NCI-H187 (cell line): ENCODE measurements at places on chromosomes 11 and 22.

DNA sequence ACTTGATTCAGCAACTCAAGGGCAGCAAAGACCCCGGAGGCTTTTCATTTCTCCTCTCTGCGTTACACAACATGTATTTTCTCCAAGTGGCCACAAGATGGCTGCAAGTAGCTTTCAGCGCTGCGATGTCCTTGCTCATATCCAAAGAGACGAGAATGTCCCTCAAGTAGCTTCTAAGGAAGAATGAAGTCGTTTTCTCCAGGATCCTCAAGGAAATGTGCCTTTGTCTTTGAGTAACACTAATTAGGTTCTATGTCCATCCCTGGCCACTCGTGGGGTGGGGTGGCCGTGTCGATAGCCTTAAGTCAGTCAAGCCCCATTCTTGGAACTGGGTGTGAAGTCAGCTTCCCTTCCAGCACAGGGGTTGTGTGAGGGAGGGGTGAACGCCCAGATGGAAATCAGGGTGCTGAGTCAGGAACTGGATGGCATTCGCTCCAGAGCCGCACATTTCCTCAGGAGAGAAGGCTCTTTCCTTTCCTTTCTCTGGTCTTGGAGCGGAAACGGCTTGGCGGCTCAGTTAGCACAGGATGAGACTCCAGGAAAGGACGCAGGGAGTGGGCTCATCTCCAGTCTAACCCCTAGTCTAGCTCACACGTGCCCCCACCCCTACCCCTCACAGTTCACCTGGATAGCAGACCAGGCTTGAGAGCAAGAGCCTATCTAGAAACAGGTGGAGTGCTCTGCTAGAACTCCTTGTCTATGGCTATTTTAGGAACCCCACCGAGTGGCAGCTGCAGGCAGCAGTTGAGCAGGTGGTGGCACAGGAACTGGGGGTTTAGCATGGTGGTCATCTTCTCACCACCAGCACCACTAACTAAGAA, 44.3 kb downstream of the NNMT start:
- DNase-seq = no peak

DNA sequence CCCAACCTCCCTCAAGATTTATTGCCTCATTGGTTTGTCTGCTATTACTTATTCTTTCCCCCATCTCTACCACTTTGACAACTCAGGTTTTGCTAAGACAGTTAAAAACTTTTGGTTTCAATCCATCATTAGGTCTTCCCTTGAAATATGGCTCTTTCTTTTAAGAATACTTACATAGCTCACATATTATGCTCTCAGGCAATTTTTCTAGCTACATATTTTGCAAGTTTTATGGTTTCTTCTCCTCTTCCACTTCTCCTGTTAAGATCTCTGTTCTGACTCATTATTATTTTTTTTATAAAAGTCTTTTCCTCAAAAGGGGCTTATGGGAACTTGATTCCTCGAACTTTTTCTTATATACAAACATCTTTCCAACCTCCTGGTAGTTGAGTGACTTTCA, 192.4 kb upstream of the MPPED2 start:
- DNase-seq = no peak

GRCh38 chr11:116895048-116895757, 57.8 kb upstream of the APOA1 start:
- DNase-seq = no peak

DNA sequence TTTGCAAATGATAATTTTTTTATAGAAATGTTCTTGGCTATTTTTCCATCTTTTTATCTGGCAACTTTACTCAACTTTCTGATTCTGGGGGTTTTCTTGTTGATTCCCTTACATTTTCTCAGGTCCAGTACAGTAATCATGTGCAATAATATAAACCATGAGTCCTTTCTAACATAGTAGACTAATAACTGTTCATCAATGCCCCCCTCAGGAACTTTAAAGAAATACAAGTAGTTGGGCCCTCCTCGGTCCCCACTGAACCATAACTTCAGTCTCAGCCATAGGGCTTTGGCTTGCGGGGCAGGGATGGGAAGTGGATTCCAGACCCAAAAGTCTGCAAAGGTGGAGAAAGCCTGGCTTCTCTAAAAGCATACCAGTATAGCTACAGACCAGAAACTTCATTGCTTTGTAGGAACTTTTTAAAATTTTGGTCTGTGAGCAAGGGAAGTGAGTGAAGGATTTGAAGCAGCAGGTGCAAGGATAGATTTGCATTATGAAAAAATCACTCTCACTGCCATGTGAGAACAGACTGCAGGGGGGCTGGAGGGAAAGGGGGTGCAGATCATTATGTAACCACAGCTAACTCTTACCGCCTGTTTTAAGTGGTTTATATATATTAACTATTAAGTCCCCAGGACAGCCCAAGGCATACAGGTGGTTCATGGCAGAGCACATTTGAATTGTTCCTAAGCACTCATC, 10.4 kb upstream of the TUB start:
- DNase-seq = no peak

DNA sequence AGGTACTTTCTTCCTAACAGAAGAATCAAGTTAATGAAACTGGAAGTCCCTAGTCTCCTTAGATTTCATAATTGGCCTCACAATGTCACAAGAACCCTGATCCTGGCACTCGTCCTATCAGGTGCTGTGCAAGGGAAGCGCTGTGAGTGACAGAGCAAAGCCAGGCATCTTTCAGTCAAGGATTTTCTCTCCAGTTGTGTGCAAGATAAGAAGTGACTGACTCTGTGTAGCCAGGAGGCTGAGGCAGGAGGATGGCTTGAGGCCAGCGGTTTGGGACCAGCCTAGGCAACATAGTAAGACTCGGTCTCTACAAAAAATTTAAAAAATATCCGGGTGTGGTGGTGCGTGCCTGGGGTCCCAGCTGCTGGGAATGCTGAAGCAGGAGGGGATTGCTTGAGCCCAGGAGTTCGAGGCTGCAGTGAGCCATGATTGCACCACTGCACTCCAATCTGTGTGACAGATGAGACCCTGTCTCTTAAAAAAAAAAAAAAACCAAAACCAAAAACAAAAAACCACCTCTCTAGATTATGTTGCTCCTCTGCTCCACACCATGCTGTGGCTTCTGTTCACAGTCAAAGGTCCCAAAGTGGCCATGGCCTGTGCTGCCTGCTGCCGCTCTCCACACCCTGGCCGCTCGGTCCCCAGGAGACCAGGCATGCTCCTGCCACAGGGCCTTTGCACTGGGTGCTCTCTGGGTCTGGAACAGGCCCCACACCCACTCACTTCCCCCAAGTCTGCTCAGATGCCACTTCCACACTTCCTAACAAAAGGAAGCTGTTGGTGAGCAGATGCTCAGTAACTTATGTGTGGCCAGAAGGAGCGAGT, 54.2 kb upstream of the CLDN5 start:
- no peak for DNase-seq

DNA sequence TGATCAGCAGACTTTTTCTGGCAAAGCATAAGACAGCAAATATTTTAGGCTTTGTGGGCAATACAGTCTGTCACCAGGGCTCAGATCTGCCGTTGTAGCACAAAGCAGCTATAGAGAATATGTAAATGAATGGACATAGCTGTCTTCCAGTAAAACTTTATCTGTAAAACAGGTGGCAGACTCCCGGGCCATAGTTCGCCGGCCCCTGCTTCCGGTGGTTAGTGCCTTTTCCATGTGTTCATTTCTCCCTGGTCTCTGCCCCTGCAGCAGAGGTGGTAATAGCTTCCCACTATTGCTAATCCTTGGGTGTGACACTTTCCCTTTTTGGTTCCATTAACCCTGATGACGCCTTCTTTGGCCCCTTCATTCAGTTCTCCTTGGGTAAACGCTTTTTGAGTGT, 93.7 kb upstream of the LDLRAD3 start:
- DNase-seq = no peak

- no peak for DNase-seq
Observed at GRCh38 chr11:35030716-35031213, 108.2 kb upstream of the CD44 start.

- no peak for DNase-seq
Observed at GRCh38 chr11:74734559-74734925, 3.3 kb upstream of the CHRDL2 start.

GRCh38 chr22:32217465-32217864, 12.6 kb upstream of the RFPL2 start:
- DNase-seq = no peak

DNA sequence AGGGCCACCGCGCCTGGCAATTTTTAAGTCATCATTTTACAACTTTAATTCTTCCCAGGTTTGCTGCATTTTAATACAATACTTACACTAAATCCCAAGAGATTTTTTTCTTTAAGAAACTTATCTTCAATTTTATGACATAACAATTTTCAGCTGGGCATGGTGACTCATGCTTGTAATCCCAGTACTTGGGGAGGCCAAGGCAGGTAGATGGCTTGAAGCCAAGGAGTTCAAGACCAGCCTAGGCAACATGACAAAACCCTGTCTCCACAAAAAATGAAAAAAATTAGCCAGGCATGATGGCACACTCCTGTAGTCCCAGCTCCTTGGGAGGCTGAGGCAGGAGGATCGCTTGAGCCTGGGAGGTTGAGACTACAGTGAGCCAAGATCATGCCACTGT, 38.8 kb downstream of the CLDN25 start:
- DNase-seq = no peak

GRCh38 chr11:117497206-117497951, 169.7 kb downstream of the CEP164 start:
- no peak for DNase-seq

- no peak for DNase-seq
Observed at GRCh38 chr22:24208012-24208749, 26.9 kb downstream of the SUSD2 start.

- no peak for DNase-seq
Observed at GRCh38 chr11:132559331-132560036, 972.8 kb downstream of the OPCML start.

GRCh38 chr22:49305966-49306631, 521.6 kb downstream of the BRD1 start:
- no peak for DNase-seq

- no peak for DNase-seq
Observed at GRCh38 chr22:35546886-35547285, 6.3 kb downstream of the RASD2 start.

DNA sequence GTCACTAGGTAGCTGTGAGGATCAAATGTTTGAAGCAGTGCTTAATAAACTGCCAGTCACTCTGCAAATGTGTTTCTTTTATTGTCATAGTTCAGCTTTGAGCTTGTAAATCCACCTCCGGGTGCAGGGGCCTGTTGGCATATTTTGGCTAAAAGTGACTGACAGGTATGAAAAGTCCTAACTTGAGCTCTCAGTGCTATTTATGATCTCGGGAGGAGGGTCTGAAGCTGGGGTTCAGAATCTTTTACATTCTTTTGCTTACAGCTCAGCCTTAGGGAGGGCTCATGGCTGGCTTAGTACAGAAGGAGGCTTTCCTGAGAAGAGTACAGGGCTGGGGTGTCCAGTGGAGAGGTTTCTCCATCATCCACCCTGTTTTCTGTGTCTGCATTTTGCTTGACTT, 1.5 kb downstream of the ASPHD2 start:
- no peak for DNase-seq

GRCh38 chr11:116901964-116902688, 64.7 kb upstream of the APOA1 start:
- no peak for DNase-seq

DNA sequence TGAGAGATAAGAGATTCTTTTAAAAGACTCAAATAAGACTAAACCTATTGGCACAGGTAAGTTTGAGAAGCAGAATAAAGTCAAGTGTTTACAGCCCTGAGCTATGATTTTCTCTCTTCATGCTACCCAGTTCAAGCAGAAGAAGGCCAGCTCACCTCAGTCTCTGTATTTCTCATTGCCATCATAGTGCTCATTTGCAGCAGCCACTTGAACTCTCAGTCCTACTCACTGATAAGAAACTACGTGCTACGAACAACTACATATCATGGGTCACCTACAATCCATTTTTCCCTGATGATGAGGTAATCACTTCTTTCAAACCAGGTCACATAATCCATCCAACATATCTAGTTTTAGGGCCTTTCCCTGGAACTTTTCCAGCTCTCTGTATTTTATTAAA, 617.5 kb downstream of the JRKL start:
- no peak for DNase-seq

- no peak for DNase-seq
Observed at GRCh38 chr22:49531368-49531791, 296.3 kb downstream of the BRD1 start.

- DNase-seq = no peak
Observed at GRCh38 chr11:86438685-86439084, 64.0 kb downstream of the CCDC81 start.

GRCh38 chr11:122976734-122977469, 4.7 kb downstream of the BSX start:
- DNase-seq = no peak

DNA sequence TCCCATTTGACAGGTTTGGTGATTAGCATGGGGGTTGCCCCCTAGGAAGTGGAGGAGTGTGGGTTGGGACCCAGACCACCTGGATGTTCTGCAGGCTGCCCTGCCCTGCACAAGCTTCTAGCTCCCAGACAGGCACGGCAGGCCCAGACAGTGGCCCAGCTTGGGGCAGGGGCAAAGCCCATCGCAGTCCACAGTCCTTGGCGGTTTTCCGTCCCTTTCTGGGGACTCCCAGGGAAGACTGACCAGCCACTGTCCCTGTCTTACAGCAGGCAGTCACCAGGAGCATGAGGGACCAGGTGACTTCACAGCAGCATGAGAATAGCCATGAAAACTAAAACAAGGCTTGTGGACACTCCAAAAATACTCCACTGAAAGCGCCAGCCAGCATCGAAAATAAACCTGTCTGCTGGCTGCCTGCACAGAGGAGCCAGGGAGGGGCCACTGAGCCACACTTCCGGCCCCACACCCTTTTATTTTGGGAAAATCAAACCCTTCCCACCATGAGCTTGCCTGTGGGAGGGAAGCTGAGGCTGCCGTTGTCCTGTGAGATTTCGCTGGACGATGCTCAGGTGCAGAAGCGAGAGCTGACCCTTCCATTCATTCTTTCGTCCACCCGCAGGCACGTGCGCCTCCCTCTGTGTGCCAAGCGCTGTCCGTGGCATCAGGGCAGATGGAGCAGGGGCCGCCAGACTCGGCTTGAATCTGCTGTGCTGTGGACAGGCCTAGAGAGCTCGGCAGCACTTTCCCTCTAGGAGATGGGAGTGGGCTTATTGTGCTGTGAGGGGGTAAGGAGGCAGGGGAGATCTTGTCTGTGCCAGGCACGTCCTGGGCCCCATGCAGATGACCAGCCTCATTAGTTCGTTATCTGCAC, 28.0 kb downstream of the FADD start:
- no peak for DNase-seq

DNA sequence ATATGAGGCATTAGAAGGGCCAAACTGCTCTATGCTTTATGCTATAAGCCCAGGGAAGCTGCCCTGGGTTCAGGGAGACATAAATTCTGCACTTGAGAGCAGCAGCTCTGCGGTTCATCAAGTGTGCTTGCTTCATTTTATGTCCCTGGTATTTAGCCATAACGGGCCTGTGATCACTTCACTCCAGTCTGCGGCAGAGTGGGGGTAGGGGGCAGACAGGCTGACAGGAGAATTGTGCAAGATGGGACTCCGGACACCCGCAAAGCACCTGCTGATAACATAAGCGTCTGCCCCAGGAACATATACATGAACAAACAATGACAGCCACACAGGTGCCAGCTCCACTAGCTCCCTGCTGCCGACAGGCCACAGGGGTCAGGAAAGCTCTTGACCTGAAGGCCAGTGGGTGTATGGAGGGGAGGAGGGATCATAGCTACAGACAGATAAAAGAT, 56.1 kb downstream of the SMCO4 start:
- peak; percentile 31 for DNase-seq

- DNase-seq = no peak
Observed at GRCh38 chr11:100777103-100777502, 90.0 kb downstream of the ARHGAP42 start.

- no peak for DNase-seq
Observed at GRCh38 chr11:121365304-121365703, 72.7 kb downstream of the SC5D start.
